Activated T-helper 1 cell treated with anti-CD3 and anti-CD28 coated beads, Interleukin-12 subunit alpha, Interleukin-12 subunit beta, Interleukin-2, Interleukin-4 antibody, amounts not matched to agents 30 ng/mL and 10 ng/mL and 1 ng/mL, durations not matched to agents 14 hours and 24 hours and 36 hours (primary cell): ENCODE measurements at places on chromosomes 5 and 9.

GRCh38 chr9:82987370-82988189 lies 75.4 kb downstream of the RASEF start:
- no peak for DNase-seq

DNA sequence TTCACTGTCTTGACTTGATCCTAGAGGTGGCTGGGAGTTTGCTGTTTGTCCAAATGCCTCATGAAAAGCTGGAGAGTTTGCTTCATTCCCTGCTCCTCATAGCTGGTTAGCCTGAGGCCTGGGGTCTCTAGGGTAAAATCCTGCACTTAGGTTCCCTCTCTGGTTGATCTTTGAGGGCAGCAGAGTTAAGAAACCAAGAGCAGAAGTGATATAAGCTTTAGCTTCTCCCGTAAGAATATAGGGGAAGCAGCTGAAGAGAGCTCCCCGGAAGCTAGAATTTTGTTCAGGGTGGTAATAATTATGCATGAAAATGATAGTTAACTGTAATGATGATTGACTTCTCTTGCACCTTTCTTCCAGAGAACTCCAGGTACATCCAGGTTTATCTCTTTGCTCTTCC lies 1.4 kb downstream of the FAM53C start:
- no peak for DNase-seq

DNA sequence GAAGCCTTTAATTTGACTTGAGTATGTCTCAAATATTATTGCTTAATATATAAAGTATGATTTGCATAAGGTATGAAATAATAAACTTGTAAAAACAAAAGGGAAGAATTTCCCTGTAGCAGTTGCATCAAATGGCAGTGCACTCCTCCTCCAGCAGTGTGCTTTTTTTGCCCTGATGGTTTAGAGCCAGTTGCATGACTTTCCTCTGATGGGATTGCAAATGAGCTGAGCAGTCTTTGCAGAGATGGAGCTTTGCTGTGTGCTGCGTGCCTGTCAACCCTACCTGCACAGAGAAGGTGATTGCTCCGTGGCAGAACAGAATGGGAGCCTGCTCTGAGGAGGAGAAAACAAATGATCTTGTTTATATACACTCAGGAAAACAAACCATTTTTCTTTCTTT lies 22.7 kb upstream of the CATSPER3 start:
- DNase-seq, result no peak

DNA sequence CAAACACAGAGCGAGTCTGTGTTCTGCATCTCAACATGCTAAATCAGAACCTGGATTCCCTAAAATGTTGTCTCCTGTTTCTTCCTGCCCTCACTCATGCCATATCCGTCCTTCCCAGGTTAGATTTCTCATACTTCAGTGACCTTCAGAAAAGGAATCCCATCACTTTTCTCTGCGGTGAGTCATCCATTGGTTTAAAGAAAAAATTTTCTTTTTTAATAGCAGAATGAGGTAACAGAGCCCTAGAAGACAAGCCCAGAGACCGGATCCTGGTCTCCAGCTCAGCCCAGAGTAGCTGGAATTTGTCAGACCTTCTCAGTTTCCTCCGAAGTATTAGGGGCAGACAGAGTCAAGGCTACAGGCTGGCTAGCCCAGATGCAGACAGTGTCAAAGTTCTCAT lies 143.2 kb upstream of the DMRT1 start:
- no peak for DNase-seq

GRCh38 chr5:179152144-179152895 lies 92.1 kb downstream of the ZNF354C start:
- DNase-seq, result no peak

- no peak for DNase-seq
Measured at GRCh38 chr9:124022201-124023121, 10.9 kb downstream of the LHX2 start.

GRCh38 chr5:38551030-38552017 lies 5.1 kb downstream of the LIFR start:
- DNase-seq, result no peak

GRCh38 chr9:89116064-89116804 lies 62.4 kb downstream of the SHC3 start:
- no peak for DNase-seq

DNA sequence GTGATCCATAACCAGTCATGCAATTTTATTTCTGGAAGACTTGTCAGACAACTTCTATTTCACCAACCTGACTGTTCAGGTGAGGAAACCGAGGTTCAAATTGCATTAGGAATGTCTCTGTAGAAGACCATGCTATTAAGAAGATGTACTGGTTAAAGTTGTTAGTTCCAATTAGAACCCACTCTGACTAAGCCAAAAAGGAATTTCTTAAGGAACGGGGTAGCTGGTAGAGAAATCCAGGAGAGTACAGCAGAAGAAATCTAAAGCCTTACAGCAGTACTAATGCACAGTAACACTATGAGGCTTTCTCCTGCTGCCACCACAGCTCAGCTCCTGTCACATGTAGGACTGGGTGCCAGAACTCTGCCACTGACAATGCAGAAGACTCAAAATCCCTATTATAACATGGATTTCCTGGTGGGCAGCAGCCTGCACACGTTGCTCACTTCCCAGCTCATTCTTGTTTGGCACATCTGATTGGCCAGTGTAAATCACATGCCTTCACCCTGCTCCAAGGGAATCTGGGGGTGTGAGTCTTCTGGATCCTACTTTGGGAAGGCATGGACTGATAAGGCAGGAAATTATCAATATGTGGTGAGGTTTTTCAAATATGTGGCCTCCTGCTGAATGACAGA lies 37.1 kb downstream of the CAST start:
- DNase-seq, result no peak

- DNase-seq, result no peak
Measured at GRCh38 chr5:173706700-173707099, 90.2 kb upstream of the BOD1 start.

DNA sequence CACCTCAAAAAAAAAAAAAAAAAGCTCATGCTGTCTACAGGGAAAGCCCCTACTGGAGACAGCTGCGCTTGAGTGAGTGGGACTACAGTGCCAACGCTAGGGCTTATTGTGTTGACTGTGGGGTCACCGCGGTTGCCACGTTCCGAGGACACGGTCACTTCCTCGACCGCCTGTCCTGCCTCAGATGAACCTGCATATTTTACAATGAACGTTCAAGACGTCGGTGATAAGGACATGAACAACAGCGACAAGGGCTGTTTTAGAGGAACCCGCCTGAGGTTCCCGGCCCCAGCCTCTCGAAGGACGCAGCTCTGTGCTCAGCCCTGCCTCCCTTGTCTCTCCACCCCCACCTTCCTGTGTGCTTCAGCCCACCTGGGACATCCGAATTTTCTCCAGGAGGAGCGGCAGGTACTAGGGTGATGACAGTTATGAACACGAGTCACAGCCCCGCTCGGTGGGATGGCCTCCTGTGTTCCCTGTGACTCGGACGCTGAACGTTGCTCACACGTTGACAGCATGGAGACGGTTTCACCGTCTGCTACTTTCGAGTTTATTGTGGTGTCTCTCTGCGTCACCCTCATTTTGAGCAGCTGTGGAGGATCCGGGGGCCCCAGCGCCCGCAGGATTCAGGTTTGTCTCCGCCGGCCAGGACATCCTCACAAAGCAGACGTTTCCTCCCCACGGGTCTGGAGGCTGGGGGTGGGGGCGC lies 11.3 kb upstream of the DIPK1B start:
- peak; percentile 54 for DNase-seq

GRCh38 chr5:153960269-153961215 lies 78.2 kb downstream of the FAM114A2 start:
- no peak for DNase-seq

- DNase-seq, result no peak
Measured at GRCh38 chr9:128068386-128069205, 564 bp downstream of the SLC25A25 start.

DNA sequence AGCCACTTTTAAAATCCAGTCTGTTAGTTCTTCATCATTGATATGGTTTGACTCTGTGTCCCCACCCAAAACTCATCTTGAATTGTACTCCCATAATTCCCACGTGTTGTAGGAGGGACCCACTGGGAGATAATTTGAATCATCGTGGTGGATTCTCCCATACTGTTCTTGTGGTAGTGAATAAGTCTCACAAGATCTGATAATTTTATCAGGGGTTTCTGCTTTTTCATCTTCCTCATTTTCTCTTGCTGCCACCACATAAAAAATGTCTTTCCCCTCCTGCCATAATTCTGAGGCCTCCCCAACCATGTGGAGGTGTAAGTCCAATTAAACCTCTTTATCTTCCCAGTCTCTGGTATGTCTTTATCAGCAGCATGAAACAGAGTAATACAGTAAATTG lies 26.9 kb upstream of the SH3TC2 start:
- no peak for DNase-seq

DNA sequence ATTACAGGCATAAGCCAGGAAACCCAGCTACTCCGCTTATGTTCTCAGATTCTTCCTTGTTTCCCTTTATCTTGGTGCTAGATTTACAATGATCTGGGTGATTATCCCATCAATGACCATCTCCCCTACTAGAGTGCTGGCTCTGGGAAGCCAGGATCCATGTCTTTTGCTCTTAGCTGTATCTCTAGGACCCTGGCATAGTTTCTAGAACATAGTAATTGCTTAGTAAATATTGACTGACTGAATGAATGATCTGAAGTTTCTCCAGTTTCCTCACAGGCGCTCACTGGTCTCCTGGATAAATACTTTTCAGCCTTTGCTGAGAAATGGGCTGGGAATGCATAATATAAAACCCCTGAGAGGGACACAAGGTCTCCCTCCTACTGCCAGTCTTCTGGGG lies 60.0 kb upstream of the KLF9 start:
- DNase-seq, result no peak

- DNase-seq, result no peak
Measured at GRCh38 chr5:138536665-138537315, 6.2 kb downstream of the ETF1 start.

- DNase-seq, result no peak
Measured at GRCh38 chr9:17751486-17751885, 172.6 kb downstream of the SH3GL2 start.

GRCh38 chr9:38208206-38208901 lies 139.3 kb upstream of the SHB start:
- DNase-seq, result no peak

- DNase-seq, result no peak
Measured at GRCh38 chr9:7001571-7001970, 243.8 kb downstream of the KDM4C start.

GRCh38 chr5:60651872-60652620 lies 47.9 kb downstream of the DEPDC1B start:
- no peak for DNase-seq

DNA sequence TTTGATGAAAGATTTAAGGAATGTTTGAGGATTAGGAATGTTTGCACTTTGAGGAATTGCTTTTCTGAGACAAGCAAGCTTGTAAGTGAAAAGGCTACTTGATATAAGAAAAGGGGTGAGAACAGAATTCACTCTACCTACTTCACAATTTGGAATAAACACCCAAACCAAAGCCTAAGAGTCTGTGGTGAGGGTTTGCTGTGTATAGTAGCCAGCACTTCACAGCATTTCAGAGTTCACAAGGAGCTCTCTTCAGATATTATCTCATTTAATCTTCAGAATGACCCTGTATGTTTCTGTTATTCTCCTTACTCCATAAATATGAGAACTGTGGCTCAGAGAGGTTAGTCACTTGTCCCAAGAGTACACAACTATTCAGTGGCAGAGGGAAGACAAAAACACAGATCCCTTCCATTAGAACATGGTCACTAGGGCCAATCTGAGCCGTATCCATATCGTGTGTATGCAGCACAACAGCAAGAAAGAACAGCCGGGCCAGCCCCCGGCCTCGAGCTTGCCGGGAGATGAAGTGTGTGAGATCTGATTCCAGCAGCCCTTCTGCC lies 92.4 kb downstream of the FRMD3 start:
- no peak for DNase-seq

GRCh38 chr5:21071986-21072385 lies 1084.0 kb upstream of the CDH18 start:
- no peak for DNase-seq

- no peak for DNase-seq
Measured at GRCh38 chr5:98690002-98690401, 83.5 kb upstream of the RGMB start.

GRCh38 chr9:98804083-98804482 lies 3.4 kb upstream of the GALNT12 start:
- DNase-seq, result no peak

- DNase-seq, result no peak
Measured at GRCh38 chr5:162641142-162641813, 573.7 kb downstream of the GABRG2 start.

- DNase-seq, result peak; percentile 11
Measured at GRCh38 chr5:141814064-141814964, 63.9 kb downstream of the PCDH1 start.

GRCh38 chr5:158203261-158203660 lies 344.3 kb upstream of the CLINT1 start:
- DNase-seq, result no peak

DNA sequence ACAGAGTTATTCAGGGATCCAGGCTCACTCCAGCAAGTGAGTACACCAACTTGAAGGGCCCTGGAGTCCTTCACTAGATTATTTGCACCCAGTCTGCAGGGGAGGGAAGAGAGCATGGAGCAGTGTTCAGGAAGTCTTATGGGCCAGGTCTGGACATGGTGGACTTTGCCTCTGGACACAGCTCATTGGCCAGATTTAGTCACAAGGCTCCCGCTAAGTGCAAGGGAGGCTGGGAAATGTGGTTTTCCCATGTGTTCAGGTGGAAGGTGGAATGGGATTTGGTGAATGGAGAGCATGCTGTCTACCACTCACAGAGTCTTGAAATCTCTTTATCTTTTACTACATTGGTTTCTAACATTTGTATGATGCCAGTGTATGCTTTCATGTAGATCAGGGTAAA lies 200.5 kb downstream of the GNA14 start:
- DNase-seq, result no peak

DNA sequence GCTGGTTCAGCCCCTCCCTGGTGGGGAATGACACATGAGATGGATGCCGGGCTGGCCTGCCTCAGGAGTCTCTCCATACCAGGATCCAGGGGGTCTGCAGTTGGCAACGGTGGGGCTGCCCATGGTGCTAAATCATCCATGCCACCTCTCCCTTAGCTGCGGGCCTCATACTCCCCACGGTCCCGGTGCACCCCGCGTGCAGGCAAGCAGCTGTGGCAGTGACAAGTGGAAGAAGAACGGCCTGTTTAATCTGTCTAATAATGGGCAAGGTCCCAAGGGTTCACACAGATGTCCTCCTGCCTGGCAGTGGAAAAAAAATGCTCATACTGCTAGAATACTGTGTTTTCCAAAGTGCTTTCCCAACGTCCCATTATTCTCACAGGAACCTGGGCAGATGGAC lies 196.9 kb upstream of the PANK3 start:
- DNase-seq, result no peak
